Skeletal muscle cell (primary cell): ENCODE measurements at places on chromosomes 2 and 18.
A peak's percentile ranks its signal among the peaks of the same experiment; 100 is the strongest.

DNA sequence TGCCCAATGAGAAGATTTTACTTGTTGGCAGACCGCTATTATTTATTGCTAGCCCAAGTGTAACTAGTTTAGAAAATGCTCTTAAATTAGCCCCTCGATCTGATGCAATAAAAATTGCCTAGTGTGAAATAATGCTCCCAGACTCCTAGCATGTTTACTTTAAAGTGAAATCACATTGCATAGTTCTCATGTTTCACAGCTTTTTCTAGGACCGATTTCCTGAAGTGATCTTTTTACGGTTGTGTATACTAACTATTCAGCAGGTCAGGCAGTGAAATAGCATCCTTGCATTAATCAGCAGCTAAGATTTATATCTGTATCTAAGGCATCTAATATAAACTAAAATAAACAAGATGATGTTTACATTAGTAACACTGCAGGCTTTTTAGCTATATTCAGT, 52.4 kb downstream of the PMS1 start:
- peak; percentile 78 for DNase-seq

DNA sequence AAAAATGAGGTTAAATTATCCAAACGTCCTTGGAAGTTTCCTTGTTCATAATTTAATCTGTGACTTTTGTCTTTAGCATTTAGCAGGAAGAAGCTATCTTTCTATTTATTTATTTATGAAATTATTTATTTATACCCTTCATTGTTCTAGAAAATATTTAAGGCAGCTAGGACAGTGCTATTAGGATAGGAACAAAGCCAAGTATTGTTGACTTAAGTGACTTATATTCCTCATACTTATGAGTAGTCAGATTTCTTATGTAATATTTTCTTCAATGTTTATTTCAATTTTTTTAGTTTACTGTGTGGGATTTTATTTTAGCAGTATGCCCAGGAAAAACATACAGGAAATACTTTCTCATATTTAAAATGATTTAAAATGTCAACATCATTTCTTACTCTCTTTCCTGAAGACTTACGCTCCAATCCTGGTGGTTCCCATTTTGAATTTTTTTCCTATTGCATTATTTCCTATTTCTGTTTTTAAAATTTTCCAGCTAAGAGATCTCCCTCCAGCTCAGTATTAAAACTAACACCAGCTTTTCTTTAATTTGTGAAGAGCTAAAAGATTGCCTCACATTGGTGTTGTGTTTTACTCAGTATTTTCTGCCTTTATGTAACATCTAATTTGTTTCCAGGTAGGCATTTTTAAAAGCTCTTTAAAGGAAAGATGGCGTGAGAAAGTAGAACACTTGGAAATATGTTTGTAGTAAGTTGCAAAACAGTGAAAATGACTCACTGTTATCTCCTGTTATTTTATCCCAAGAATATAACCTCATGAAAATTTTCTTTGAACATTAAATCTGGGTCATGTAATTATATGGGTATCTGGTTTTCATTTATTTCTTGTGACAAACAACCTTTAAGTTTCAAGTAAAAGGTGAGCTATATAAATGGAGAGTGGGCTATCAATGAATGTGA, 32.2 kb downstream of the MAPRE2 start:
- DNase-seq = no peak

DNA sequence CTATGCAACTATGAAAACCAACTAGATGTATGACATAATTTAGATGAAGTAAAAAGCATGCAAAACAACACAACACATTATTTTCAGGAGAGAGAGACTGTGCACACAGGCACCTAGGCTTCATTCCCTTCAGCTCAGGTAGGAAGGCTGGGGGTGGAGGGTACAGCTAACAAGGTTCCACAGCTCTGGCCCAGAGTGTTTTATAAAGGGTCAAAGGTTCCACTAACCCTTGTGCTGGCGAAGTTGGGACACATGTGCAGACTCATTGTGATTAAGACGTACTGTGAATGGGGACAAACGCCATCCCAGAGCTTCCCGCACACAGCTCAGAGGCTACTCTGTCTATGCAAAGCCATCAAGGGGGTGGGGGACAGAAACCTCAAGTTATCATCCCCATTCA, 19.1 kb downstream of the CCDC93 start:
- no peak for DNase-seq

DNA sequence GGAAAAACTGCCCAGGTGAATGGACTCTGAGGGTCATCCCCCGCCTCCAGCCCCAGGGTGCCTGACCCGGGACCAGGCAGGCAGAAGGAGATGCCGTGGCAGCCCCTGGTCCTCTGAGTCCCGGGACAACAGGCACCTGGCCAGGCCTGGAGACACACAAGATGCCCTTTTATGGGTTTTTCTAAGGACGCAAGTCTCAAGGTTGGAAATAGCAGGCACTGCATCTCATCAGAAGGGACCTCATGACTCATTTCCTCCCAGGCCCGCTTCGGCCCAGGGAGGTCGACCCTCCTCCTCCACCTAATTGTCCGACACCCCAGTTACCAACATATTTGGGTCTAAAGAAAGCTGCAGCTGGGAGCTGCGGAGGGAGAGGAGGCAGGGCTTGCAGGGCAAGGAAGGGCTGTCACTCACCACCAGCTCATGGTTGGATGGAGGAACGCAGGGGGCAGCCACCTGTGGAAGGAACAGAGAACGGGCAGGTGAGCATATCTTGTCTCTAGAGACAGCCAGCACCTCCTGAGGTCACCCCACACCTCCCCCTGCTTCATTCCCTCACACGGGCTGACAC, 82.9 kb downstream of the TNS1 start:
- DNase-seq = no peak

- no peak for DNase-seq
These were observed 27.6 kb upstream of the MSTN start for GRCh38 chr2:190090148-190090547.

DNA sequence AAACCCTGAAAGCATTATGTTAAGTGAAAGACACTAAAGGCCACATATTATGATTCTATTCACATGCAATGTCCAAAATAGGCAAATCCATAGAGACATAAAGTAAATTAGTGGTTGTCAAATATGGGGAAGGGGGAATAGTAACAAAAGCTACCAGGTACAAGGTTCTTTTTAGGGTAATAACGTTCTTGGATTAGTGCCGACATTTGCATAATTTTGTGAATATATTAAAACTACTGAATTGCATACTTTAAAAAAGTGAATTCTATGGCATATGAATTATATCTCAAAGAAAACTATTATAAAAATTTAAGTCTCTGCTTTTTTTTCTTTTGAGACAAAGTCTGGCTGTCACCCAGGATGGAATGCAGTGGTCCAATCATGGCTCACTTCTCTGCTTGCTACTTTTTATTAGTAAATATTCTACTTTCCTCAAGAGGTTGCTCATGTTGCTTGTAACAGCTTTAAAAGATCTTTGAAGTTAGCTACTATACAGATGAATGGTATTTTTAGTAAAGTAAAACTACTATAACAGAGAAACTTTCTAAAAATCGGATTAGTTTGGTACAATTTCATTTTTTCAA, 2.5 kb downstream of the SESTD1 start:
- no peak for DNase-seq

GRCh38 chr18:22536558-22536957, 118.8 kb upstream of the CTAGE1 start:
- DNase-seq = no peak

DNA sequence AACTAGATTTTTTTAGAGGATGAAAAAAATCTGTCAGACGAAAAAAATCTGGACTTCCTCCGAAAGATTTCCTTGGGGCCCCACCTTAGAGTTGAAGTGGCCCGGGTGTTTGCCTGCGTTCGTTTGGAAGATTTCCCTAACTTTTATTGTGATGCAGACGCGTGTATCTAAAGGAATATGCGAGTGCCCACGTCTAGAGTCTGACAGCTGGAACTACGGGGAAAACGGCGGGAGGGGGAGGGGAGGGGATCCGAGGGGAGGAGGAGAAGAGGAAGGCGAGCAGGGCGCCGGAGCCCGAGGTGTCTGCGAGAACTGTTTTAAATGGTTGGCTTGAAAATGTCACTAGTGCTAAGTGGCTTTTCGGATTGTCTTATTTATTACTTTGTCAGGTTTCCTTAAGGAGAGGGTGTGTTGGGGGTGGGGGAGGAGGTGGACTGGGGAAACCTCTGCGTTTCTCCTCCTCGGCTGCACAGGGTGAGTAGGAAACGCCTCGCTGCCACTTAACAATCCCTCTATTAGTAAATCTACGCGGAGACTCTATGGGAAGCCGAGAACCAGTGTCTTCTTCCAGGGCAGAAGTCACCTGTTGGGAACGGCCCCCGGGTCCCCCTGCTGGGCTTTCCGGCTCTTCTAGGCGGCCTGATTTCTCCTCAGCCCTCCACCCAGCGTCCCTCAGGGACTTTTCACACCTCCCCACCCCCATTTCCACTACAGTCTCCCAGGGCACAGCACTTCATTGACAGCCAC, 2.4 kb upstream of the SP9 start:
- no peak for DNase-seq

DNA sequence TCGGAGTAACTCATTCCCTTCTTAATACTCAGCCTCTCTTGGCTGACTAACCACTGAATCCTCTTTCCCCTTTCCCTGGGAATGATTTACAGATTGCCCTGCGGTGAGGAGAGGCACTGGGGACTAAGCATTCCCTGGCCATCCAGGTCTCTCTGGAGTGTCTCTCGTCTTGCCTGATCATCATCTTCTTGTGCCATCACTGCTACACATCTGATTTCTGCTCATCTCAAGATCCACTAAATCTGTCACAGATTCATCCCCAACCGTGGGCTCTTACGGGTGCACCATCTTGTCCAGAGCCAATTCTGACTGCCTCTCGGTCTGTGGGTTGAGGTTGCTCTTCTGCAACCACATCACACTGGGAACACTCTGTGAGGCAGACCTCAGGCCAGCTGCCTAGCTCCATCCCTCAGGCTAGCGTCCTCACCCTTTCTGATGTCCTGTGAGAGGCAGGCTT, 12.0 kb downstream of the SFTPB start:
- DNase-seq = no peak

DNA sequence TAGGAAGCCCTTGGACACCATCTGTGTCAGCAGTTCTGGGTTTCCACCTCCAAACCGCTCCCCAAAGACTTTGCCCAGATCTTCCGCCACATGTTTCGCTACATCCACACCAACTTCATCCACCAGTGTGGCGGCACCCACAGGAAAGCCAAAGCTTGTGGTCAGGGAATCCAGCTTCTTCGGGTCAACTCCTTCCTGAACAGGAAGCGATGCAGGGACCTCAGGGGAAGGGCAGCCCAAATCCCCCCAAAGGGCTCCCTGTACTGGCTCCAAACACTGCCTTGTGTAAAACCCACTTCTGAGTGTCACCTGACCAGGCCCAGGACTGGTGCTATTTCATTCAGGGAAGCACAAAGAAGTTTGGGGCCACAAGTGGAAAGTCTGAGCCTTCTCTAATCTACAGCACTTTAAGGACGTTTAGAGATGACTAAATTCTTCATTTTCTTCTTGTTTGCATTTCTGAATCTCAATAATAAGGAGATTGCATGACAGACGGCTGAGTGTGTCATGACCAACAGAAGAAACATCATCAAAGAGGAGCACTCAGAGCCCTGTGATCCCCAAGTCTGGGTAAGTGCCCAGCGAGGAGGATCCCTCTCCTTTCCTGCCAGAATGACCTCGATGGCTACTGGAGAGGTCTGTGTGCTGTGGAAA, 20.8 kb downstream of the GAREM2 start:
- no peak for DNase-seq

- no peak for DNase-seq
These were observed 91.7 kb downstream of the NUP35 start for GRCh38 chr2:183215917-183216316.

GRCh38 chr18:45910405-45911023, 56.6 kb downstream of the EPG5 start:
- DNase-seq = peak; percentile 10

- no peak for DNase-seq
These were observed 4.3 kb downstream of the TMEM127 start for GRCh38 chr2:96261328-96262003.
